ENCODE measurements at places on chromosomes 7 and 10. TPM values are rescaled to one million over a fixed set of nuclear protein-coding genes. Genes with fewer than 3 reads are reported as not detected.

The RHEB gene
- 71.4 TPM for total RNA-seq

The CREB3L2 gene
- 18.0 TPM for total RNA-seq

The MAGI2 gene
- total RNA-seq, result 0.28 TPM

The CFAP46 gene
- 0.79 TPM for total RNA-seq

The SPAG6 gene
- not detected for total RNA-seq

The PYROXD2 gene
- total RNA-seq, result 5.2 TPM

The TFPI2 gene
- total RNA-seq, result 98.0 TPM

The SPDYE5 gene
- total RNA-seq, result not detected

The GDF10 gene
- not detected for total RNA-seq

The ANXA8 gene
- total RNA-seq, result 221 TPM

The ELN gene
- not detected for total RNA-seq

The CUEDC2 gene
- total RNA-seq, result 72.5 TPM

The LRRC18 gene
- total RNA-seq, result not detected

The CAMK2B gene
- total RNA-seq, result not detected

The TRIM74 gene
- total RNA-seq, result not detected

The NPY4R gene
- total RNA-seq, result not detected

The GDF2 gene
- total RNA-seq, result not detected

The SHOC2 gene
- 19.3 TPM for total RNA-seq

The GRM3 gene
- total RNA-seq, result not detected

The RNF133 gene
- total RNA-seq, result not detected

The FGFR2 gene
- total RNA-seq, result 27.2 TPM

The PBLD gene
- 1.5 TPM for total RNA-seq

The HOXA4 gene
- total RNA-seq, result not detected

The UCMA gene
- total RNA-seq, result not detected

The COL1A2 gene
- total RNA-seq, result 17.6 TPM

The BTBD16 gene
- total RNA-seq, result 0.14 TPM

The ASIC3 gene
- total RNA-seq, result 0.14 TPM

The PON1 gene
- not detected for total RNA-seq

The SPDYE11 gene
- not detected for total RNA-seq

The CCM2 gene
- total RNA-seq, result 44.0 TPM

The PALD1 gene
- 0.71 TPM for total RNA-seq

The ZP3 gene
- 2.5 TPM for total RNA-seq

The GPR146 gene
- 0.14 TPM for total RNA-seq

The ORC5 gene
- 29.2 TPM for total RNA-seq

The WAPL gene
- total RNA-seq, result 24.8 TPM

The CFAP43 gene
- total RNA-seq, result 0.09 TPM

The HIBADH gene
- 29.1 TPM for total RNA-seq
